ENCODE measurements at places on chromosomes 1 and 21.
A peak's percentile ranks its signal among the peaks of the same experiment; 100 is the strongest.

- DNase-seq, result no peak
These were observed 41.4 kb upstream of the TNR start for GRCh38 chr1:175784831-175785230.

- DNase-seq, result no peak
These were observed 150.3 kb downstream of the HMGB4 start for GRCh38 chr1:34013958-34014737.

DNA sequence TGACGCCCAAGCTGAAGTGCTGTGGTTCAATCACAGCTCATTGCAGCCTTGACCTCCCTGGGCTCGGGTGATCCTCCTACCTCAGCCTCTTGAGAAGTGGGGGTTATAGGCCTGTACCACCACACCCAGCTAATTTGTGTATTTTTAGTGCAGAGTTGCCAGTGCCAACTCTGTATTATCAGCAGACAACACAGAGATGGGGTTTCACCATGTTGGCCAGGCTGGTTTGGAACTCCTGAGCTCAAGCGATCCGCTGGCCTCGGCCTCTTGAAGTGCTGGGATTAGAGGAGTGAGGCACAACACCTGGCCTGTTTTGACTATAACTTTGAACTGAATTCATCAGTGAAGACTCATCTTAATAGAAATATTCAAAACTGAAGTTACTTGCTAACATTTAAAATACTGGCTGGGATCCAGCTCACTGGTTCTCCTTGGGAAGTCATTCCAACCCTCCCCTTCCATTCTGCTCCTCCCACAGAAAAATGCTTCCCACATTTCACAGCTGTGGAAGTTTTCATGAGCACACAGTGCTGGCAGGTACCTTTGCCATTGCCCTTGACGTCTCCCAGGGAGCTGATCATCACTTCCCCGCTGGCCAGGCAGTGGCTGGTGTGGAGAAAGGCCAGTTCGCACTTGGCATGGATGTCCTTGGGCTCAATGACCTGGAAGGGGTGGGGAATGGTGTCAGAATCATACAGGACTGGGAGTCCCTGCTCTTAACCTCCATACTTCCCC is 4.7 kb downstream of the SELENBP1 start:
- no peak for DNase-seq

- DNase-seq, result no peak
These were observed 61.9 kb downstream of the XPR1 start for GRCh38 chr1:180693564-180694244.

DNA sequence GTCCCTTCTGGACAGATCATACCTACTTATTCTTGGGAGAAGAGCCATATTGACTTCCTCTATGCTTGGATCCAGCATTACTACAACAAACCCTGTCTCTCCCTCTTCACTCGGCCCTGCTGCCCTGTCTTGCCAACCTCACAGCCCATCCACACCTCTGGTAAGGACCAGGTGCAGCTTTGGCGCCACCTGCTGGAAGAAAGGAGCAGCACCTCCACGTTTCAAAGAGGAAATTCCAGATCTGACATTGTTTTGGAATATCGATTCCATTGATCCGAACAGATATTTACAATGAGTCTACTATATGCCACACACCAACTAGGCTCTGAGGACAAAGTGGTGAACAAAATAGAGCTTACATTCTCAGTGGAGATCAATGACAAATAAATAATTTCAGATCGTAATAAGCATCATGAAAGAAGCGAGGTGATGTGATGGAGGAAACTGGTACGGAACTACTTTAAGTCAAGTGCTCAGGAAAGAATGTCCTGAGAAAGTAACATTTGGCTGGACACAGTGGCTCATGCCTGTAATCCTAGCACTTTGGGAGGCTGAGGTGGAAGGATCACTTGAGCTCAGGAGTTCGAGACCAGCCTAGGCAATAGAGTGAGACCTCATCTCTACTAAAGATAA is 18.7 kb downstream of the MFSD2A start:
- no peak for DNase-seq

GRCh38 chr1:207304710-207305488 is 16.6 kb upstream of the CD55 start:
- no peak for DNase-seq

DNA sequence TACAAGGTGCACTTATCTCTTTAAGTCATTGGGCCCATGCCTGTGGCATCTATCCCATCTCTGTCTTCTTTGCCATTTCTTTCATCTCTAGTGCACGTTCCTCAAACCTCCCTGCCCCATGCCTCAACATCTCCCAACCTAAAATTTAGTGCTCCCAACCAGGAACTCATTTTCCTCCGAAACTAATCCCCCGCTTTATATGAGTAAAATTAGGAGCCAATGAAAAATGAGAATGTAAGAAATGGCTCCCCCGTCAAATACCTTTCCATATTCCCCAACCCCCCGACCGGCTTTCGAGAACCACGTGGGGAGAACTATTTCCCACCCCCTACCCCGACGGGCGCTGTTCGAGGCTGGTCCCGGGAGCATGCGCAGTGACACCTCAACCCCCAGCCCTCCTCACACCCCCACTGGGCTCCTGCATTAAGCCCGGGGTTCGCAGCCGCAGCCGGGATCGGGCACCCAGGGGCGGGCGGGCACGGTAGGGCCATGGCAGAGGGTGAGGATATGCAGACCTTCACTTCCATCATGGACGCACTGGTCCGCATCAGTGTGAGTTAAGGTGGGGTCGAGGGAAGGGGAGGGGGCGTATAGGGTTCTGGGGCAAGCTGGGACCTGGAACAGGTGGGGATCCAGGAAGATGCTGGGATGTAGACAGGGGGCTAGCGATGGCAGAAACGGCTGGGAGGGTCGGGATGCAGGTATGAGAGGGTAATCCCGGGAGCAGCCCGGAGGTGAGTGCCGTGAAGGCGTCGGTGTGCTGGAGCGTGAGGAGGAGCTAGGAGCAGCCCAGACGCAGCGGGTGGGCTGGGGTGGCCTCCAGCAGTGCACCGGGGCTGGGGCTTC is at the start of gene TRIM46:
Gene TRIM46, plus strand, starts transcription at position 372 of the 846 bp plus-strand sequence. Its CDS starts 118 bp downstream, at position 490.
- DNase-seq, result peak; percentile 34

- peak; percentile 58 for DNase-seq
These were observed at the start of gene CASZ1 for GRCh38 chr1:10796029-10796944. Gene CASZ1, minus strand, starts transcription at chr1:10796646. Its CDS starts 102,757 bp downstream, at chr1:10693889.

DNA sequence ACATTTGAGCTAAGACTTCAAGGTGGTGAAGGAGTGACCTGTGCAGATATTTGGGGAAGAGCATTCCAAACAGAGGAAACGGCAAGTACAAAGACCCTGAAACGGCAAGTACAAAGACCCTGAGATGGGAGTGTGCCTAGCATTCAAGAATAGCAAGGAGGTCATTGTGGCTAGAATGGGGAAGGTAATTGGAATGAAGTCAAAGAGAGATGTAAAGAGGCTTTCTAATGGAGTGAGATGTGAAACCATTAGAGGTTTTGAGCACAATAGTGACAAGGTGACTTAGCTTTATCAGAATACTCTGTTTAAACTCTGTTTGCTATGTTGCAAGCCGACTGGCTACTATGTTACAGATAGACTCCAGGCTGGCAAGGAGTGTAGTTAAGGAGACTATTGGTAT is 4.4 kb downstream of the CDC7 start:
- DNase-seq, result no peak

DNA sequence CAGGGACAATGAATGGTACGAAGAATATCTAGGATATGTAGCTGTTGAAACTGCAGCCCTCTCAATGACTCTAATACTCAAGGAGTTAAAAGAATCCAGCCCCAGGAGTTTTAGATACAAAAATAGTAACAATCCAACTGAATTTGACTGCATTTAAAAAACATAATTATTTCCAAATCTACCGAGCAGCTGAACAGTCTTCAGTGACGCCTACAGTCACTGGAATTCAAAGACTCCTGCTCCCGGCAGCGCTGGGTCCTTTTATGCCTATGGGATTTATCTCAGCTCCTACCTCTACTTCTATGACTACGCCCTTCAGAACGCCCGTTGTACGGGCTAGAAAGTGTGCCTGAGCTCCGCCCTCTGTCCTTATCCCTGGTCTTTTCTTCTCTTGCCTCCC is 55.7 kb downstream of the WARS2 start:
- DNase-seq, result no peak

DNA sequence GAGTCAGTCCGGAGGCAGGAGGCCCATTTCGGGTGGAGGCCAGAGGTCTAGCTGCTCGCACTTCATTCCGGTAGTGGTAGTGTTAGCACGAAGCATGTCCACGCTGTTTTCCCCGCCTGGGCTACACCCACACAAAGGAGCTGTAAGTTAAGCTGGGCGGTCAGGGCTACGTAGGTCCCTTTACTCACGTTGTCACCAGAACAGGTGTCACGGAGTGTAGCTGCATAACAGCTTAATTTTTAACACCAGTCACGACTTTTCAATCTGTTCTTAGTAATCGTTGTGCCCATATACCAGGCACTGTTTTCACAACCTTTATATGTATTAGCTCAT is 15.6 kb downstream of the HLX start:
- DNase-seq, result no peak

GRCh38 chr1:227308367-227309336 is 9.6 kb downstream of the CDC42BPA start:
- DNase-seq, result no peak

DNA sequence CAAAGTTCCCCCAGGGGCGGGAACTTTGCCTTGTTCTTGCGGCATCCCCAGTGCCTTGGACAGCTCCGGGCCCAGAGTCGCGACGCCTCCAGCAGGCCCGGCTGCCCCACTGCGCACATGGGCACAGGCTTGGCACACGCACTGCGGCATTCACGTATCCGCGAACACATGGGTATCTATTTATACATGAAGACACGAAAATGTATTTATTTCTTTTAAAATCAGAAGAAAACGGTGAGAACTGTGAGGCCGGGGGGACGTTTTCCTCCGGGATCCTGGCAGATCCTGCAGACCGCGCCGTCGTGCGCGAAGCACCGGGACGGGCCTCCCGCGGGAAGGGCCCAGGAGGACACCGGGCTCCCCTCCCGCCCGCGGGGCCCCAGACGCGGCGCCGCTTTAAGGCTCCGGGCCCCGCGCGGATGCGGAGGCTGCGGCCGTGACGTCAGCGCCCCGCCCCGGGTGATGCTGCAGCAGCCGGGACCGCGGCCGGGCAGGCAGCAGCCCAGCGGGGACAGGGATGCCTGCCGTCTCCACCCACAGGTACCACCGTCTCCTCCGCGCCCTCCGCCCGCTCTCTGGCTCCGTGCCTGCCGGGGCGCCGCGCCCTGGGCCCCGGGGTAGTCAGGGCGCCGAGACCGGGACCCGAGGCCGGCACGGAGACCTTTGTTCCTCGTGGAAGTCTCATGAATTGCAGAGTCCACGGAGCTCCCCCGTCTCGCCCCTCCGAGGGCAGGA is at the start of gene SLC45A1:
Gene SLC45A1, plus strand, starts transcription at position 468 of the 735 bp plus-strand sequence. CDS start 6,216 bp downstream, outside the sequence.
- peak; percentile 93 for DNase-seq

DNA sequence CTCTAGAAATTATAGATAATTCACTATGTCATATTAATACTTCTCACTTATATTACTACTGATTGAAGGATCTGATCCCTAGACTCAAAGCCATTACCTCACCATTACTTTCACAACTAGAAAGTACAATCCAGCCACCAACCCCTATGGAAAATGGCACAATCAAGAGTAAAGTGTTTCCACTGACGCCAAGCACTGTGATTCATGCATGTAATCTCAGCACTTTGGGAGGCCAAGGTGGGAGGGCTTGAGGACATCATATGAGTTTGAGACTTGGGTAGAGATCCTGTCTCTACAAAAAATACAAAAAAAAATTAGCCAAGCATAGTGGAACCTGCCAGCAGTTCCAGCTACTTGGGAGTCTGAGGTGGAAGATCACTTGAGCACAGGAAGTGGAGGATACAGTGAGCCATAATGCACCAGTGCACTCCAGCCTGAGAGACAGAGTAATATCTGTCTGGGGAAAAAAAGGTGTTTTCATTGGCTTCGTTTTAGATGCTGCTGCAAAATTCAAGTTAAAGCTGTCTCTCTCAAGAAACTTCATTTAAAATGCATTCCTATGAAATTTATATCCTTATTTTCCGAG is 126.5 kb downstream of the AKT3 start:
- DNase-seq, result no peak

DNA sequence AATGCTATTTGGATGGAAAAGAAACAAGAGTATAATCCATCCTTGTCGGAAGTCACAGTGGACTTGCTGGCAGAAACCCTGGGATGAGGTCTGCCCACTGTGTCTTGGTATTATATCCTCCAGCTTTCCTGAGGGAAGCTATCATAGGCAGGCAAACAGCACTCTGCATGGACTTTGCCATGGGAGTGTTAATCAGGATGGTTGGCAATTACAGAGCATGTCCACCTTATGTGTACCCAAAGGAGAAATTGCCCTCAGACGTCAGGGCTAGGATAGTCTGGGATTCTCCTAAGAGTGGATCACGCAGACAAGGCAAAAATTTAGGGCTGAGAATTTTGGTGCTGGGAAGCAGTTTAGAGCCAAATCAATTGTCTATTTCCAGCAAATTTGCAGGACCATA is 184.9 kb upstream of the ESRRG start:
- no peak for DNase-seq

- no peak for DNase-seq
These were observed 957.0 kb downstream of the AMY1C start for GRCh38 chr1:104706631-104707147.

All from substantia nigra (tissue), 51 donors.